ENCODE measurements at places on chromosomes 2 and 18.

DNA sequence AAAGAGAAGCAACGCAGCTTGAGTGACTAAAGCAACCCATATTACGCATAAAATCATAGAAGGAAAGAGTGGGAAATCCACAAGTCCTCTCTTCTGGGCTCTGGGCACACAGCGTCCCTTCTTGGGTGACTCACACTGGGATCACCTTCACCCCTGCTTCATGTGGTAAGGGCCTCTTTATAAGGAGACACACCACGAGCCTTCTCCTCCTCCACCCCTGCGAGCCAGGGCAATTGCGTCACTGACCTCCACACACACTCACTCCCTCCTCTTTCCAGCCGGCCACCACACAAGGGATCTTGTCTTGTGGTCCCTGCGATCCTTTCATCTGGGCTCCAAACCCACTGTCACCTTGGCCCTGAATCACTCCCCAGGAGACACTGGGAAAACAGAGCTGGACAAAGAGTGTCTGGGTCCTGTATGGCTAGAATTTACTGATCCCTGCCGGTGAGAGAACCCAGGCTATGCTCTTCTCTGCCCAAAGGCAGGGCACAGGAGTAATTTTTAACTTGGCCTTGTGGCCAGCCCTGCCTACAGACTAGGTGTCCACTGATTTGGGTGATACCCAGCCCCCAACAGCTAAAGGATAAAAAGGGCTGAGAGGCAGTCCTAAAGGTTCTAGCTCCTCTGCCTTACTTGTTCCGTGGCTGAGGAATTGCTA, 35.3 kb downstream of the NHEJ1 start:
- ATAC-seq, result no peak

DNA sequence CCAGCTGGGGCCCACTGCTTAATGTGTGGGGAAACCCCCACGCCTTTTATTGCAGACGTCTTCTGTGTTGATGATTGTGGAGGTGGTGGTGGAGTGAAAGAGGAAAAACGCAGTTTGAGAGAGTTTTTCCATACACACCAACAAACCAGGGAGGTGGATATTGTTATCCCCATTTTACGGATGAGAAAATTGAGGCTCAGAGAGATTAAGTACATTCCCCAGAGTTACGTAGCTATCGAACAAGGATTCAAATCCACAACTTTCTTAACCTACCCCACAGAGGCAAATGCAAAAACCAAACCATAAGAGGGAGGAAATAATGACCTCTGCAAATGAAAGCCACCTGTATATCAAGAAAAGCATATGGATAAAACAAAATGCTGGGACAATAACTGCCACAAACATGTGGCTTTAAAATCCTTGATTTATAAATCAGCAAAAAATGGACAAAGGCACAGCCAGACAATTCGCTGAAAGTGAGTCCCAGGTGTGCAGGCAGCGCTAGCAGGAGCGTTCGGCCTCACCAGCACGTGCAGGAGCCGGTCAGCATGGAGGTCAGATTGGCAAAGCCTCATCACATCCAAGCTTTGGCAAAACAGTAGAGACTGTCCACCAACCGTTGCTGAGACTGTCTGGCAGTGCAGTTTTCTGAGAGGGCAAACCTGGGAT, 12.6 kb upstream of the RAB17 start:
- ATAC-seq, result no peak

DNA sequence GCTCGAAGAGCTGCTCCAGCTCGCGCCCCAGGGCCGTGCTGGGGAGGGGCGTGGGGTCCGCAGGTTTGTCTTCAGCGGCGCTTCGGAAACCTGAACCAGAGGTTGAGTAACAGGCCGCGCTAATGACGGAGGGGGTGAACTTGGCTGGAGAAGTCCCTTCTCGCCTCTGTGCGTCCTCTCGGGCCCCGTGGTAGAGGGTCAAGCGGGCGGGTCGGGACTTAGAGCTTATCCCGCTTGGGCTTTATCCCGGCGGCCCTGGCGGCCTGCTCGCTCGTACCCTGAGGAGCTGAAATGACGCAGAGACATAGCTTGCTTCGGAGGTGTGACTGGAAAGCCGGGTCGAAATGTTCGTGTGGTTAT, 479 bp downstream of the RNMT start:
- peak; percentile 0 for ATAC-seq

- no peak for ATAC-seq
Observed at GRCh38 chr2:125756431-125756830, 899.5 kb upstream of the GYPC start.

DNA sequence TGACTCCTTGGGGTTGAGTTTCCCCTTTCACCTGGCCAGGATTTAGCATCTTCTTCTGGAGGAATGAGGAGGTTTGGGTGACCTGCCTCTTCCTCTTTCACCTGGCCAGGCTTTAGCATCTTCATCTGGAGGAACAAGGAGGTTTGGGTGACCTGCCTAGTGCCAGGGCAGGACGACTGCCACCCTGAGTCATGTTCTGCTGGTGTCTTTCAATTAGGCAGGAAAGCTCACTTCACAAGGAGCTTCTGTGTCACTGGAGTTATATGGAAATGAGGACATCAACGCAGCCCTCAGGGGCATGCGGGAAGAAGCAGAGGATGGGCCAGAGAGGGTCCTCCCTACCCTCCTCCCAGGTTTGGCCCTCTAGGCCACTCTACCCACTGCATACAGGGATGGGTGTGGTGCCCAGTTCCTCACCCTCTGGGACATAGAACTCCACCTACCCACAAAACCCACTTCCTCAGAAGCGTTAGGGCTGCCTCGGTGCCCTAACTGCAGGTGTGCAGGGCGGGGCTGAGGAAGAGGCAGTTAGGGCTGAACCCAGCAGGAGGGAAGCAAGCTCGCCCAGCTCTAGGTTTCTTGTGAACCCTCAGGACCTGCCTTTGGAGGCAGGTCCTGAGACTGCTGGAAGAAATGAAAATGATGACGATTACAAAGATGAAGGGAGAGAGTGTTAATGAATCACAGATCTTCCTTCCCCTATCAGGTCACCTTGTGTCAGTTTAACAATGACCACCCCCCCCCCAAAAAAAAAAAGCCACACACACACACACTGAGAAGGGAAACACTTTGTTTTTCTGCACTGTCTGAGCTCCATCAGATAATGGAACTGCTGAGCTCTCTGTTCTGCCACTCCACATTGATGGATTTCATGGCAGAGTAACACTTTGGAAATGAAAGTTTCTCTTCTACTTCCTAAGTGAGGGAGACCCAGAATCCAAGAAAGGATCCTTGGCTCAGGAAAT, 71.0 kb downstream of the ARL4C start:
- ATAC-seq, result peak; percentile 57

DNA sequence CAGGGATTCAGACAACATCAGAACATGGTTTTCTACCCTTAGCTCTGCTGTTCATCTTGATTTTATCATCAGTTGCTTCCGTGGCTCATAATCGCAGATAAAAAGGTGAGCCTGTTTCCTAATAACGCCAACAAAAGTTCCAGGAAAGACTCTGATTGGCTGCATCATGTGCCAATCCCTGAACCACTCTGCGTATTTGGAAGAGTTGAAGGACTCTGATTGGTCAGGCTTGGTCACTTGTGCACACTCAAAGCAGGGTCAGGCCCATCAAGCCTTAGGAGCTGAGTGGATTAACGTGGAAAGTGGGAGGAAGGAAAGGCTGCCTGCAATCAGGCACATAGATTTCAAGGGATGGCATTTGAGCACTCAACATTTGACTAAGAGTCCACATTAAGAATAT, 11.4 kb downstream of the TXNDC2 start:
- ATAC-seq, result no peak

DNA sequence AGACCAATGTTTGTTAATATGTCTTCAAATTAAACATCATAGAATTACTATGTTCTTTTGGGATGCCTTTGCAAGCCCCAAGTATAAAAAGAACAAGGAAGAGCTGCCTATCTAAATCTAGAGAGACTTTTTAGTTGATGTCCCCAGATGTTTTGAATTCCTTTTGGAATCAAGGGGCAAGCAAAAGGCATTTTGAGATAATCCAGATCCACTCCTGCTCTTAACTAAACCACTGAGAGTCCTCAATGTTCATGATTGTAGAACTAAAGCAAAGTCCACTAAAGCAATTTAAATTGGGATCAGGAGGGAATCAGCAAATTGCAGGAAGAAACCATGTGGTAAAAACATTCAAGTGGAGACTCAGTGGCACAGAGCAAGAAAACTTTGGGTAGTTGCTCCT, 558.5 kb upstream of the VRK2 start:
- no peak for ATAC-seq

DNA sequence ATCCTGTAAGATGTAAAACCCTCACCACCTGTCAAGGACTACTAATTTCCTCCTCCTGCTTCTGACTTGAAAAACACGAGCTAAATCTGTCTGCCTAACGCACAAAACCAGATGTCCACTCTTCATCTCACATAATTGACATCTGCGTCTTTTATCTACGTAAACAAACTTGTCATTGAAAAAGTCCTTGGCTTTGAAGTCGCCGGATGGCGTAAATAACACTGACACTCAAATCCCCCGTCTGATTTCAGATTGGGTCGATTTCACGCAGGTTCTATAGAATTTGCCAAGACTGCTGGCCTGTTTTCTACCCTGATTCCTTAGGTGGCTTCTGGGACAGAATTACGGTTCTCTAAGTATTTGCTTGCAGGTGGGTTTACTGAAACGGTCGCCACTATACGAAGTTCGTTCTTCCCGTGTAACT, 539 bp upstream of the MOB4 start:
- ATAC-seq, result no peak

- ATAC-seq, result no peak
Observed at GRCh38 chr2:222296311-222296741, 2.5 kb downstream of the PAX3 start.

DNA sequence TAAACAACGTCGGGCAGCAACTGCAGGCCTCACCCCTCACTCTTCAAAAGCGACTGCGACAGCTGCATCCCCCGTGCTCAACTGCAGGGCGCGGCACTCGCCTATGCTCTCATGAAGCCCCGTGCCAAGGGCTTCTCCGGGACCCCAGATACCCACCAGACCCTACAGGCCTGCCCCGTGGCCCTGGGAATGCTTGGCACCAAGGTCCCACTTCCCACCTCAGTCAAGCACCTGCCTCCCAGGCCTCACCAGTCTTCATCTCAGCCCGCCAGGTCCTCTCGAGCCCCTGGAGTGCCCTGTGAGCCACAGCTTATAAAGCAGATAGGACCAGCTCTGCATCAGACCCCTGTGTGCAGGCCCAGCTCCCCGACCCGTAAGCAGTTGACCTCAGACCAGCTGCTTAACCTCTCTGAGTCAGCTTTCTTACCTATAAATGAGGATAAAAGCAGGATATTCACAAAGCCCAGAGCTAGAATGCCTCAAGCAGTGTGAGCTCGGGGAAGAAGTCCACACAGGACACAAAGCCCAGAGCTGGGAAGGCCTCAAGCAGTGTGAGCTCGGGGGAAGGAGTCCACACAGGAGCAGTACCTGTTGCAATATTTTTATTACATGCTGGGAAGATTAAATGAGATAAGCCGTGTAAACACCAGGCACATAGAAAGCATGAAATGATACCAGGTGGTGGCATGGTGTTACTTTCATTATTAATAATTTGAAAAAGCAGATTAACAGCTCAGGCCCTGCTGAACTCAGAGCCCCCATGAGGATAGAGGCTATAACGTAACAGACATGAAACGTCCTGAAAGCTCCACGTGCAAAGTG, 96.9 kb downstream of the HDAC4 start:
- peak; percentile 90 for ATAC-seq

DNA sequence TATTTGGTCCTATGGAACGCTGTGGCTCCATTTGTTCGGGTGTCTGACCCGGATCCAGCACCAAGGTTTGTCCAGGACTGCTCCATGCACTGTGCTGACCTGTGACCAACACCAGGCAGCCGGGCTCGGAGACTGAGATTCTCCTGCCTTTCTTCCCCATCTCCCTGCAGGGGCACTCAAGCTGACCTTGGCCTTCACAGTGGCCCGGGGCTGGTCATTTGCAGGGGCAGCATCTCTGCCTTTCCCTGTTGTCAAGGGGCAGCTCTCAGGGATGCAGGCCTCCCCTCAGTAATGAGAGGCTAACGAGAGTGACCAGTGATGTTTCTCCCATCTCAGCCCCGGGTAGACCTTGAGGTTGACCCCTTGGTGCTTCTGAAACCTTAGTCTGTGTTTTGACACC, 27.5 kb downstream of the MOCOS start:
- ATAC-seq, result no peak

DNA sequence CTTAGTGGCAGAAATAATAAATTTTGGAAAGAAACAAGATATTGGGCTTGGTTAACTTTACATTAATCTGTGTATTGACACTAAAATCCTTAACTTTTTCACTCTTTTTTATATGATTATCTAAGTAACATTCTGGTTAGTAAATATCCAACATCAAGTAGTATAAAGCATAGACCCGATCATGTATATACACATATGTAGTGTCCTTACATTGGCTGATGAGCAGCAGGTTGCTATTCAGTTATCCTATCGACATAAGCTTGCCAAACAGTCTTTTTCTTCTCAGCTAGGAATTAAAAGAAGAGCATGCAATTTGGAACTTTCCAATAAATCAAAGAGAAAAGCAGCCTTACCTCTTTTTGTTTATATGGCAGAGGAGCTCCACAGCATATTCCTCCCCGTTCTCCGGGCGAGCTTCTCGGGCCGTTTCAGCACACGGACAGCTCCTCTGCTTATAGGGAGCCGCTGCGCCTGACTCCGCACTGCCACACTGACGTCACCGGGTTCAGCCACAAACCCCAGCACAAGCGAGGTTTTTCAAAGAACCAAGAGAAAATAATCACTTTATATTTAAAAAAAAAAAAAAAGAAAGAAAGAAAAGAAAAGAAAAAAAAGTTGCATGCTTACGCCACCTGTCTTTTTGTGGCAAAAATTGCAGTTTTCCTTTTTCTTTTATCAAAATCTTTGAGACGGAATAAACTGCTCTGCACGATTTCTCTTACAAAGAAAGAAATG, at the start of gene SCG2:
Gene SCG2 (minus strand): TSS at position 430 of the 735 bp plus-strand sequence. CDS start 3,079 bp downstream, outside the sequence.
- peak; percentile 48 for ATAC-seq

- ATAC-seq, result no peak
Observed at GRCh38 chr2:26687801-26688200, 4.7 kb upstream of the KCNK3 start.

GRCh38 chr2:108912629-108912902, 76.5 kb downstream of the EDAR start:
- ATAC-seq, result no peak

DNA sequence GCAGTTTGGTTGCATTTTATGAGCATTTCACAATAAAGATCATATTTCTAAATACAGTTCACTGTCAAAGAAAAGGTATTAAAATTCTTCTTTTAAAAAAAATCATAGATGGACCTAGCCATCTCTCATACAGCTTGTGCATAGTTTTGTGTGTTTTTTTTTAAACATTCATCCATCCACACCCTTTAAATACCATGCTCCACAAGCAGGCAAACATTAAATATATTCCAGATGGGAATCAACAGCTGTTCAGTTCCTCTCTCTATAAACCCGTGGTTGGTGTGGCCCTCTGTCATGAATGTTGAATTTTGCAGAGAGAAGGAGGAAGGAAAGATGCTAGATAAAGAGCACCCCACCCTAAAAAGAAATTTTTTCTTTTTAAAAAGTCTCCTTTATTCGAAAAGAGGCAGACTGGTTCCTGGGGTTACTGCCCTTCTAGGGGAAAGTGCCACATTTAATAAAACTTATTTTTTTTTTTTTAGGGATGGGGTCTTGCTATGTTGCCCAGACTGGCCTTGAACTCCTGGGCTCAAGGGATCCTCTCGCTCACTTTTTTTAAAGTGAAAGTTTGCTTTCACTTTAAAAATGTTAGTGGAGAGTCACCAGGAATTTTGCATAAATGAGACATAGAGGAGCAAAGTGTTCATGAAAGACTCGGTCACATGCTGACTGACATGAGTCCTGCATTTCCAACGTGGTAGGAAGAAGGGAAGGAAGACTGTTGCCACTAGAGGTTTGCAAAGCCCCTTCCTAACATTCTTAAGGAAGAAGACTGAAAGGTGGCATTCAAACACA, 73.9 kb upstream of the LMAN1 start:
- no peak for ATAC-seq
